ENCODE measurements at places on chromosomes 1 and 21.

GRCh38 chr21:31364253-31364945 is 20.3 kb upstream of the TIAM1 start:
- DNase-seq = peak; percentile 22

GRCh38 chr1:13763222-13763621 is 63.2 kb downstream of the PRDM2 start:
- no peak for DNase-seq

GRCh38 chr21:35225573-35225972 is 176.5 kb upstream of the RUNX1 start:
- DNase-seq = no peak

- DNase-seq = peak; percentile 61
Measured at GRCh38 chr21:43810505-43811261, 21.3 kb downstream of the RRP1 start.

- no peak for DNase-seq
Measured at GRCh38 chr1:221760911-221761310, 19.0 kb upstream of the DUSP10 start.

- no peak for DNase-seq
Measured at GRCh38 chr1:227268943-227269342, 49.3 kb downstream of the CDC42BPA start.

- DNase-seq = no peak
Measured at GRCh38 chr1:52402860-52403240, 1.4 kb downstream of the ORC1 start.

- DNase-seq = no peak
Measured at GRCh38 chr1:177310326-177310725, 139.6 kb downstream of the BRINP2 start.

- DNase-seq = no peak
Measured at GRCh38 chr1:46612937-46613660, 3.5 kb downstream of the MOB3C start.

DNA sequence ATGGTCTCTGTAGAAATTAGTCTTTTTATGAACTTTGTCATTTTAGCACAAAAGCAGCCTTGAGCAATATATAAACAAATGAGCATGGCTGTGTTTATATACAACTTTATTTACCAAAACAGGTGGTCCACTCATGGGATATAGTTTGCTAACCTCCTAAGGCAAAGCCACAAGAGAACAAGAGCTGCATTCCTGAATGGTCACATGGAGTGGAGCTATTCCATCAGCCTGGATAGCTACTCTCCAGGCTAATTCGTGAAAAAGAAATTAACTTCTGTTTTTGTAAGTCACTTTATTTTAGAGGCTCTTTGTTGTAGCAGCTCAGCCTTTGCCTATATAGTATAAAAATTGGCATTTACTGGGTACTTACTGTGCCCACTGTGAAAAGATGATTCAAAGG is 163.3 kb upstream of the FAM78B start:
- DNase-seq = no peak

DNA sequence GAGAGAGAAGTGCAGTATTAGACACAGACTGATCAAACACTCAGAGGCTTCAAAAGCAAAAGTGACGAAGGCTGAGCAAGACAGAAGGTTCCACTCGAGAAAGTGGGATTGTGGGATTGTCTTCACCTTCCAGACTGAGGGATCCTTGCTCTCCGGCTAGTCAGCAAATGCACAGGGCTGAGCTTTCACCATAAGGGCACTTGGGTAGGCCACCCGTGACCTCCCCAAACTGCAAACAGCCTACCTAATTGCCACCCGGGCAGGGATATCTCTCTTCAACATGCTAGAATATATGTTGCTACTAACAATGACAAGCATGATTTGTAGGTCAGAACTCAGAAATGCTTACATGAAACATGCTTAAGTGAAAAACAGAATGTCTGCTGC is 35.3 kb upstream of the RIPK4 start:
- no peak for DNase-seq

DNA sequence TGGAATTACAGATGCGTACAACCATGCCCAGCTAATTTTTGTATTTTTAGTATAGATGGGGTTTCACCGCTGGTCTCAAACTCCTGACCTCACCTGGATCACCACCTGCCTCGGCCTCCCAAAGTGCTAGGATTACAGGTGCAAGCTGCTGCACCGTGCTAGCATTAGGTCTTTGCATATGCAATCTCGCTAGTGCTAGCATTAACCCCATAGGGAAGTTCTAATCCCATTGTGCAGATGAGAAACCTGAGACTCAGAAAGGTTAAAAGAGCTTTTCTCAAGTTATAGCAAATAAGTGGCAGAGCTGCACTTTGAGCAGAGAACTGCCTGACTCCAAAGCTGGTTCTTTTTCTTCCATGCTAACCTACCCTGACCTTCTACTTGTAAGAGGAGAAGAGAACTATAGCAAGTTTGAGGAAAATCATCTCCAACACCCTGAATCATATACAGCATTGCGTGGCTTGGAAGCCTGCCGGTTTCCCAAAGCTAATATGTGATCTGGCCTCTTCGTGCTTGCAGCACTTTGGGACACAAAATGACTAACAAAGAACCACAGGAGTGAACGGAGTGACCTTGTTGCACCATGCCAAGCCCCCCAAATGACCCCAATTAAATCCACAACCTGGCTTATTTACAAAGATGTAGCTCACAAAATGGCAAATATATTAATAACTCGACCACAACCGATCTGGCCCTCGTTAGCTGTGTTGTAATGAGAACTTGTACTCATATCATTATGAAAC is 185.1 kb downstream of the TM2D1 start:
- no peak for DNase-seq

GRCh38 chr1:240122639-240123613 is 31.2 kb downstream of the FMN2 start:
- no peak for DNase-seq

DNA sequence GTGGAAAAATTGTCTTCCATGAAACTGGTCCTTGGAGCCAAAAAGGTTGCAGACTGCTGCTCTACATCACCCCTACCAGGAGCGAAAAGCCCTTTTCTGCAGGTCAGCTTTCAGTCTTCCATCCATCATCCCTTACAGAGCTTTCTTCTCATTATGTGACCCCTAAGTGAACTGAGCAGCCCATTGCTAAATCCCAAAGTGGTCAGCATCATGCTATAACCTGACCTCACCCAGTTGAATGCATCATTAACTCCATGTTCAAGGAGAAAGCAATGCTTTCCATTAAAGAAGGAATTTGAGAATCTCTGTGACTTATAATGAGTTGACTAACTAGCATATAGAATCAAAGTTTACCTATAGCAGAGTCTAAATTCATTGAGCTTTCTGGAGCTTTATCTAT is 10.4 kb upstream of the IL24 start:
- no peak for DNase-seq

- DNase-seq = no peak
Measured at GRCh38 chr1:78839704-78840277, 166.7 kb downstream of the ADGRL4 start.

GRCh38 chr1:19439464-19440171 is 45.7 kb downstream of the CAPZB start:
- no peak for DNase-seq

GRCh38 chr1:31702836-31703404 is 897 bp downstream of the COL16A1 start:
- no peak for DNase-seq

GRCh38 chr21:34580181-34580700 is 34.7 kb downstream of the RCAN1 start:
- peak; percentile 27 for DNase-seq

DNA sequence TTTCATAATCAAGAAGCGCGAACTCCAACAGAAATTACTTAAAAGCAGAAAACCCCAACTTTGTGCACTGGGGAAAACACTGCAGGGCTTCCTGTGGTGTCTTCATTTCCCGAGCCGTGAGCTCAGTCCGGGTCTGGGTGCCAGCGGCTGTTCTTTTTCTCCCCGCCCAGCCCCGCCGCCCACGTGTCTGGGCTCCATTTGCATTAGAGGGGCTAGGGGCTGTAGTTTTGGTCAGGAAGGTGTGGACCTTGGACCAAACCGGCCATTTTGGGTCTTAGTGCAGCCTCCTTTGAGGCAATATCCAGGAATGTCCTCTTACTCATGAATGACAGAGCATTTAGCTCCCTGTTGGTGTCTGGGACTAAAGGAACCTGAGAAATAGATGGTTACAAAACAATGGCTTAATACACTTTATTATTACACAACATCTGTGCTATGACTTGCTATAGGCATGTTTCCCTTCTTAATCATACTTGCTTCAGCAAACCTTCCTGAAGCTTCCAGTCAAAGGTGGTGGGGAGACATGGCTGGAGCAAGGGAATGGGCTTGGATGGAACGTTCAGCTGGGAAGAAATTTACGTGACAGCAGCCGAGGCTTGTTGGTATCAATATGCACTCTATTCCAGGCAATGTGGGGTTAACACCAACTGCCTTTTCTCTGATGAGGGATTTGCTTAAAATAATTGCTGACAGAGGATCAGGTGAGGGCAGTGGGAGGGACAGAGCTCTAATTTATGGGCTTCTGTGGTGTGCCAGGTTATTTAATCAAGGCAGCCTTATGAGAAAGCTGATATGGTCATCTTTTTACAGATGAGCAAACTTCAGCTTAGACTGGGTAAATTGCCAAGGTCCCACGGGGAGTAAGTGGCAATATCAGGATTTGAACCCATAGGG is 1.1 kb downstream of the AGTRAP start:
- DNase-seq = peak; percentile 49

DNA sequence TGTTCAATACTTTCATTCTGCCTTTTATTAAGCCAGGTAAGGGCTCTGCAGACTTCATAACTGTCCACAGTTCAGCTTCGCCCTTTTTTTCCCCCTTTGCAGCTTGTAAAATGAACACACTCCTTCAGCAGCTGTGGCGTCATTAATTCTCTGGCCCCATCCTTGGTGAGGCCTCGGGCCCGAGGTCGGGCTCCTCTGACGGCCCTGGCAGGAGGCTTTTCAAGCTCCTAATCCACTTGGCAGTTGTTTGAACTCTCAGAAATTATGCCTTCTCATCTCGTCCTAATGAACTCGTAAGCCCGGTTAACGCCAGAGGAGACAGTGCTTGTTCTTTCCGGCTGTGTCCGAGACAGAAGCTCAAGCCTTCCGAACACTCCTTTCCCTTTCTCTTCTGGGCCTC is 18.1 kb upstream of the EPHA8 start:
- DNase-seq = no peak

GRCh38 chr1:53371121-53371666 is 43.3 kb upstream of the LRP8 start:
- DNase-seq = no peak

DNA sequence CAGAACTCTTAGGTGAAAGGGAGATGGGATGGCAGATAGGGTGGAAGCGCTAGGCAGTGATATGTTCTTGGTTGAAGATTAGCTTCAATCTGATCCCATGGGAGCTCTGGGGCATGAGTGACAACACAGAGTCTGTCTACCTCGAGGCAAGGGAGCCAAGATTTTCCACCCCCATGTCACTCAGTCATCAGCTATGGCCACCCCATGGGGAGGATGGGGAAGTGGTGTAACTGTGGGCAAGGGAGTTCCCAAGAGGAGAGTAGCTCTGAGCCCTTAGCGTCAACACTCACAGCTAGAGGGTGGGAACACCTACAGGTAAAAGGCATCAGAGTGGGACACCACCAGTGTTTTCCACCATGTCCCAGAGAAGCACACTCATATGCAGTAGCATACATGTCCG is 30.3 kb upstream of the C1QA start:
- DNase-seq = no peak

DNA sequence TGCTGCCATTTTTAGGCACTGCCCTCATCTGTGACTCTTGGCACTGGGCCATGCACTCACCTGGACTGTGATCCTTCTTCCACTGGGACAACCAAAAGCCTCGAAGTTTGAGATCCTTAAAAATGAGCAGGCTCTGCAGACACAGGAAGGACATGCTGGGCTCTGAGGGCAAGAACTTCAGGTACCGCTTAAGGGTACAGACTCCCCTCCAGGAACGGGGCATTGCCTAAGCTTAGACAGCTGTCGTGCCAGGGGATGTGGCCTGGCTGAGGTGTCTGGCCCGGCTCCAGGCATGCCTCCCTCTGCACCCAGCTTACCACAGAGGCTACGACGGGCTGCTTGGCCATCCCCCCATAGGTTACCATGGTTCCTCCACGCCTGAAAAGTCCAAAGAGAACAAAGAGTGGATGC is 14.2 kb upstream of the SRSF4 start:
- no peak for DNase-seq
